ENCODE measurements at places on chromosomes 5 and 9. TPM values are rescaled to one million over a fixed set of nuclear protein-coding genes. Genes with fewer than 3 reads are reported as not detected.

GRCh38 chr5:53601570-53601969 lies 41.1 kb downstream of the NDUFS4 start:
- no peak for DNase-seq

The RECK gene
- total RNA-seq = 4.0 TPM

- DNase-seq = no peak
Measured at GRCh38 chr5:85266692-85267091, 882.0 kb upstream of the EDIL3 start.

The ALG2 gene
- total RNA-seq = 54.1 TPM

- no peak for DNase-seq
Measured at GRCh38 chr9:38059233-38059936, 9.6 kb downstream of the SHB start.

The TSLP gene
- 0.29 TPM for total RNA-seq

DNA sequence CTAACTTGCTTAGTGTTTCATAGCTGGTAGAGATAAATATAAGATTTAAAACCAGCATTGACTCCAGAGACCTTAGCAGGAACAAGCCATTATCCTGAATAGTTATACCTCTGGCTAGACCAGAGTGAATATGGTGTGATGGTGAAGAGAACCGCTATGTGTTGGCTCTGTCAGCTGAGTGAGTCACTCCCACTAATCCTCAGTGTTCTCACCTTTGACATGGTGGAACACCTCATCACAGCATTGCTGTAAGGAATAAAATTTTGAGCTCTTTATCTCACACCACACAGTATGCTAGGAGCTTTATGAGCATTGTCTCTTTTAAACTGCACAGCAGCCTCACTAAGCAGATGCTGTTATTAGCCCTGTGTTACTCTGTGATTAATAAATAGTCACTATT lies 90.7 kb upstream of the DHFR start:
- peak; percentile 4 for DNase-seq

DNA sequence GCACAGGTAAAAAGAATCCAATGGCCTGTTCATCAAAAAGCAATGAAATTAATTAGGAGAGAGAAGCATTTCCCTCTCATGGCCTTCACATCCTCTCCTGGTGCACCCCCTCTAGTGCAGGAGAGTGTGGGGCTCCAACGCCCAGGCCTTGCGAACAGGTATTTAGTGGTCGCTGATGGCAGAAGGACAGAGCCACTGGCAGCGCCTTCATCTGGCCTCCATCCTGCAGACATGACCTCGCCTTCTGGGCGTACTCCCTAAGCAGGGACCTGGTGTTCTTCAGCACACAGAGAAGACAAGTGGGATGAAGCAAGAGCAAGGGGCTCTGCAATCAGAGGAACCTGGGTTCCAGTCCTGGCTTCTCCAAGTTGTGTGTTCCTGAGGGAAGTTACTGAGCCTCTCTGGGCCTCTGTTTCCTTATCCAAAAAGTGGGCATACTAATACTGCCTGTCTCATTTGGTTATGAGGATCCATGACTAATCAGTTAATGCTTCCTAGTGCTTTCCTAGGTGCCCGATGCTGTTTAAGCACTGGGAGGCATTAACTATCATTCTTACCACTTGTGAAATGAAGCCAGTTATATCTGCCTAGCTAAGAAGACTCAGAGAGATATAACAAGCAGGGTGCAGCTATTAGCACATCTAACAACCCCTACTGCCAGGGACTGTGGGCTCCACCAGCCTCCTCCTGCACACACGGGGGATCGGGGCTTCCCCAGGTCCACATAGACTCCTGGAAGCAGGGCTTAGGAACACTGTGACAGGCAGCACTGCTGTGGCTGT lies 77.3 kb downstream of the SEMA4D start:
- no peak for DNase-seq

The FREM1 gene
- total RNA-seq = 0.75 TPM

DNA sequence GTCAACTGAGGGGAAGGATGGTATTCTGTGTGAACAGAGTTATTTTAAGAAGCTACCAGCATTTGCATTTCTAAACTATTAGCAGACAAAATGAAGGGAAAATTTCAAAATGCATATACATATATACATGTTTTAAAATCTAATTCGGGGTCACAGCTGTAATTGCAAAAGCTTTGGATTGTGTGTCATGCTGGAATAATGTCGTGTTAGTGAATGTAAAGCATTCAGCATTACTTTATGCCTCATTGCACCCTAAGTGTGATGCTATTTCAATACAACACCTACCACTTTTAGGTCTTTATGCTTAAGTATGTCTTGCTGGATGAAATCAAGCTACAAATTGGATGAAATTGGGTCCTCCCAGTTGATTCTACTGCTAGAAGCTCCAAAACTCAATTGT lies 687.6 kb upstream of the MEF2C start:
- no peak for DNase-seq

The CCDC192 gene
- total RNA-seq = not detected

GRCh38 chr5:166726406-166726805 lies 1565.0 kb upstream of the WWC1 start:
- DNase-seq = no peak

DNA sequence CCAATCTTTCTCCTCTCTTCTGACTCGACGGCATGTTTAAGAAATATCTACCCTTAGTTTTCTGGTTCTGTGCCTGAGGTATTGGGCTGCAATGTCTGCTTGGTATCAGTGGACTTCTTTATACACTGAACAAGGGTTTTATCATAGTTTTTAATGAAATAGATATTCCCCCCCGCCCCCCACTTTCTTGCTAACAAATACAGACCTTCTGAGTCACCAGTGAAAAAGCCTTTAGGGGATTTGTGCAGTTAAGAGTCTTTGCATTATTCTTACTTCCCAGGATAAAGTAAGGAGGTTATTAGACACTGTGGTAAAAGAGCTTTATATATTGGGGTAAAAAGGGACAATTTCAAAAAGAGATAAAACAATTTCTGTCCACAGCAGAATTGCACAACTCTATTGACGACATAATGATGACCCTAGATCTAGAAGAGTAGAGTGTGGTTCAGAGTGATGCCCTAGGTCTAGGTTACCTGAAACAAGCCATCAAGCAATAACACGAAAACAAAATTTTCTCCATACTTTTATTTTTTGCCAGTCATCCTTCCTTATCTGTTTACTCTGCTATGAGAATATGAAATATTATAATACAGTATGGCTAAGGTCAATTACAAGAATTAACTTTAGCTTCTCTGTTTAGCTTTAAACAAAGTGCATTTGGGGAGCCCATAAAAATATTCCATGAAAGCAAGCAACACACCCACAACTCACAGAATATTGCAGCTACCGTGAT lies 110.7 kb downstream of the PLK2 start:
- DNase-seq = no peak

The ORM2 gene
- total RNA-seq = not detected

The DIPK1B gene
- total RNA-seq = 17.1 TPM

DNA sequence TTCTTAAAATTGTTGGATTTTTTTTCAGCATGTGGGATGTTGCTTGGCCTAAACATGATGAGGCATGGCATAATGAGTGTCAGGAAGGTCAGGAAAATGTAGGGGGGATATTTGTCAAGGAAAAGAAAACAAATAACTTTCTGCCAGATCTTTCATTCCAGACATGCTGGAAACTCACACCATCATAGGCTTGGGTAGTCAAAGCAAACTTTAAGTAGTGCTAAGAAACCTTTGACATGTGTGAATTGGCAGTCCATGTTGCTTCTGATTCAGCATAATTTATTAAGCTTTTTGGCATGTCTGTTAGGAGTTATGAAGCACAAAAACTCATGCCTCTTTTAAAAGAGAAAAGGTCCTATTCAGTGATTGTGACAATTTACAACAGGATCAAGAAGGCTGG lies 61.3 kb upstream of the MTAP start:
- DNase-seq = no peak

The FANCC gene
- 7.0 TPM for total RNA-seq

GRCh38 chr5:141677415-141677814 lies 4.6 kb downstream of the ARAP3 start:
- DNase-seq = no peak

DNA sequence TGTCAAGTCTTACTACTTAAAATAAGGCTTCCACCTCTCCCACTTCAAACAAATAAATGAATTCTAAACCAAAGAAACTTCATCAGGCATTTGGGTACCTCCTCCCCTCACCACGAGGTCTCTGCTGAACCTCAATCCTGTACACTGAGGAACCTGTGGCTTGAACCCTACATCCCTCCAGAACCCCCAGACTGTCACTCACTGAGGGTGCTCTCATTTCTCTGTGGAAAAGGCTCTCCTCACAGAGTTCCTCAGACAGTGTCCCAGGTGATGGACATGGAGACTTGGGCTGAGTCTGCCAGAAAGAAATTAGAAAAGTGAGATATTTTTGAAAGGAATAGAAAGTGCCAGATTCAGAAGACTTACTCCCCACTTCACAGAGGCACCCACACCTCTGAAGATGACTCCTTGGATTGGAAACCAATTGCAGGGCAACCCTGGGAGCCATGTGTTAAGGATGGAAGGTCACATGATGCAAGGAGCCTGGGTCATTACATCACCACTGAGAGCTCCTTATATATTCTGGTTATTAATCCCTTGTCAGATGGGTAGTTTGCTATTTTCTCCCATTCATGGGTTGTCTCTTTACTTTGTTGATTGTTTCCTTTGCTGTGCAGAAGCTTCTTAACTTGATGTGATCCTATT lies 19.8 kb downstream of the MLANA start:
- no peak for DNase-seq

- DNase-seq = no peak
Measured at GRCh38 chr5:62661126-62661525, 82.5 kb downstream of the LRRC70 start.

DNA sequence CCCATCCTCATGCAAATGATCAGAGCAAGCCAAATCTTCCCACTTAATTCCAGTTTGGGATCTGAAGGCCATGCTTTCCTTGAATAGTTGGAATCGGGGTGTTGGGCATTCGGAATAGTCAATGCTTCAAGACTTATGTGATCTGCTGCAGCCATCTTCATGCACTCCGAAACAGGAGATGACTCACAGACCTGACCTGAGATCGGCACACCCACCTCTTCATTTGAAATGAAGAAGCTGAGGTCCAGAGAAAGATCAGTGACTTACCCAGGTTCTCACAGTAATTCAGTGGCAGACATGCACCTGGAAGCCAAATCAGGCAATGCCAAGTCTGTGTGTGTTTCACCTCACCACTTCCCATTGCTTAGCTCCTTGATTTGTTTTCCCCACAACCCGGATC lies 33.0 kb downstream of the FOXD1 start:
- DNase-seq = no peak

DNA sequence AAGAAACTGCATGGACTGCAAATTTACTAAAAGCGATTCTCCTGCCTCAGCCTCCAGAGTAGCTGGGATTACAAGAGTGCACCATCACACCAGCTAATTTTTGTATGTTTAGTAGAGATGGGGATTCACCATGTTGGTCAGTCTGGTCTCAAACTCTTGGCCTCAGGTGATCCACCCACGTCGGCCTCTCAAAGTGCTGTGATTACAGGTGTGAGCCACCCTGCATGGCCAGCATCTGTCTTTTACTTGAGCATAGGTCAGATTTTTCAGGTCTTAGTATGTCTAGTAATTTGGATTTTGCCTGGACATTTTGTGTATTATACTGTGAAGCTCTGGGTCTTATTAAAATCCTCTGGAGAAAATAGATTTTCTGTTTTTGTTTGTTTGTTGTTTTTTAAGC lies 277.8 kb upstream of the VLDLR start:
- no peak for DNase-seq

GRCh38 chr9:91758491-91758981 lies 191.5 kb downstream of the ROR2 start:
- no peak for DNase-seq

The NUP214 gene
- 30.5 TPM for total RNA-seq

DNA sequence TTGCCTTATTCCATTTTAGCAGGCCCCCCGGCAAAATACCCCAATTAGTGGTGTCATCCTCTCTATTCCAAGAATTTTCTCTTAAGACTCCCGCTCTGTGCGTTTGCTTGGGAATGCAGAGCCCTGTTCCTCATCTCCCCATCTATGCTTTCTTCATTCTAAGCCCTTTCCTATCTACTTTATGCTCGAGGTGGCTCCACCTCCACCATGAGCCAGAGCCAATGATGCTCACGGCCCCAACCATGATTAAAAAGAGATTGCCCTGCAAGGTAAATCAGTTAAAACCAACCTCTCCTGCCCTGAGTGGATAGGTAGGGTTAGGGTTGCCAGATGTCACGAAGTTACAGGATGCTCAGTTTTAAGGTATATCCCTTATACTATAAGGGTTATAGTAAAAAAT lies 677 bp upstream of the TXNDC15 start:
- no peak for DNase-seq

GRCh38 chr5:67204821-67205220 lies 8.2 kb upstream of the CD180 start:
- DNase-seq = no peak

GRCh38 chr9:114896344-114896743 lies 34.0 kb downstream of the TNFSF8 start:
- no peak for DNase-seq

DNA sequence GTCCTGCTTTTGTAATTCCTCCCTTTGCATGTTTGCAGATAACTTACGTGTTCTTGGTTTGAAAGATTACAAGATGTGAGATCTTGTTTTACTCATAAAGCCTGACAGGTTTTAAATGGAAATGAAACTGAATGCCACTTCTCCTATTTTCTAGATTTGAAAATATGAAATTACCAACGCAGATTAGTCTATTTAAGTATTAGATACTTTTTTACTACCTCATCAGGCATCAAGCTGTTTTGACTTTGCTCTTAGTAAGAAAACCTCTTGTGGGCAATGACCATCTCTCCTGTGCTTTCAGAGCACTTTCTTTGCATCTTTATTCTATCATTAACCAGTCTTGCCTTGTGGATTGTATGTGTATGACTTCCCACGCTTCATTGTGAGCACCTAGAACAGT lies 3.5 kb downstream of the DMXL1 start:
- no peak for DNase-seq

The CA9 gene
- 0.27 TPM for total RNA-seq

The FOXD1 gene
- 14.7 TPM for total RNA-seq

GRCh38 chr9:130129432-130130061 lies 42.7 kb upstream of the NCS1 start:
- no peak for DNase-seq

GRCh38 chr5:80573062-80573461 lies 3.0 kb upstream of the ANKRD34B start:
- DNase-seq = no peak

DNA sequence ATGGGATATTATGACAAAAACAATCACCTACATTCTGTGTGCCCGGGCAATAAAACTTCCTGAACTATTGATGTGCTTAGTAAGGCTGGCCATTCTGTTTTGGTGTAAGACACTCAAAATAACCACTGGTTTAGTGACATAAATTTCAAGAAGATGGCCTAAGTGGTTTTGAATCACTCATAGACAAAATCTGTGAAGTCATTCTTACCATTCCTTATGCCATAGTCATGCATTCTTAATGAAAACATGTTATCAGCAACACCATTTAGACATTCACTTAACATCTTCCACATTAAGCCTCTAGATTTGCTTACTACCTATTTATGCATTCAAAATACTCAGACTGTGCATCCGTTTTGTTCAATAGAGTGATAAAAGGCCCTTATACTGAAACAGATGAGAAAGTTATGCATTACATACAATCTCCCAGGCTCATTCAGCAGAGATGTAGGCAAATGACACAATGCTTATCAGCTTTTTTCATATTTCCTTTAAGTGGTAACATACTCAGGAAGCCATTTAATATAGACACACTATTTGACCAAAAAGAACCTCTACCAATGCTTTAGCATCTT lies 848.8 kb upstream of the DMAC1 start:
- no peak for DNase-seq

- no peak for DNase-seq
Measured at GRCh38 chr5:170132976-170133448, 27.3 kb downstream of the FOXI1 start.
